ENCODE measurements at places on chromosomes 5 and 9.

DNA sequence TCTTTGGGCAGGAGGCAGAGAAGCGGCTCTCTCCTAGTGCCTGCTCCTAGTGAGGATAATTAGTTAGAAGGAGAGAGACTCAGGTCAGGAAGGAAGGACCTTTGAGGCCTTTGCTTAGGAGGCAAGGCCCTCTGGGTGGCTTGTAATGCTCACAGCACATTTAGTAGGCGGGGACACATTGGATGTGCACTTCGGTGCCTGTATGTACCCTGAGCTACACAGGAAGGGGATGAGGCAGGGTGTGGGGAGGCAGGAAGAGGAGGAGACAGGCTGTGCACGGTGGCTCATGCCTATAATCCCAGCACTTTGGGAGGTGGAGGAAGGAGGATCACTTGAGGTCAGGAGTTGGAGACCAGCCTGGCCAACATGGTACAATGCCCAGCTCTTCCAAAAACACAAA is 7.2 kb upstream of the LCN2 start:
- DNase-seq = no peak

GRCh38 chr9:114452219-114453165 is 52.8 kb downstream of the WHRN start:
- DNase-seq = peak; percentile 49

GRCh38 chr5:116621599-116621998 is 47.0 kb upstream of the SEMA6A start:
- no peak for DNase-seq

GRCh38 chr5:137078171-137078665 is 420.9 kb downstream of the SPOCK1 start:
- no peak for DNase-seq

DNA sequence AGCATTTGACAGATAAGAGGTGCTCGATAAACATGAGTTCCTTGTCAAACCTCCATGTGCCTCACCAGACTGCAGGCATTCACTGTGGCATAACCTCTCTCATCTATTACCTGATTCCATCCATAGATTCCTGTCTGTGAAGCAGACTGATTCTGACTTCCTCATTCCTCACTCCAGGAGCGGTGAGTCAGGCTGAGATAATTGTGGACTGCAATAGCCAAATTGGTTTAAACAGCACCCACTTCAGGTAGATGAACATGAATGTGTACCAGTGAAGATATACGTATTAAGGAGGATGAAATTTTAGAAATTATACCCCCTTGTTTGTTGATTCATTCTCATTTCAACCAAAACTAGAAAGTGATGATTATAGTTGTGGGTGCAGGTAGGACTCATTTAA is 391.2 kb downstream of the HINT1 start:
- DNase-seq = no peak

DNA sequence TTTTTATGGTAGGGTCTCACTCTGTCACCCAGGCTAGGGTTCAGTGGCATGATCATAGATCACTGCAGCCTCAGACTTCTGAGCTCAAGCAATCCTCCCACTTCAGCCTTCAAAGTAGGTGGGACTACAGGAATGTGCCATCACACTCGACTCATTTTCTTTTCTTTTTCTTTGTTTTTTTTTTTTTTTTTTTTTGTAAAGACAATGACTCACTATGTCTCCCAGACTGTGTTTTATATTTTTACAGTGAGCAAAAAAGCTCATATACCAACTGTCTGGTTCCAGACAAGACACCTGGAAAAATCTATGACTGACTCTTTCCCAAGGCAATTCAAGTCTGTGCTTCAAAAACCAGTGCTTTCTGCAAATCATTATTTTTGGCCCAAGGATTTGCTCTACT is 10.8 kb upstream of the FOXD1 start:
- DNase-seq = no peak

DNA sequence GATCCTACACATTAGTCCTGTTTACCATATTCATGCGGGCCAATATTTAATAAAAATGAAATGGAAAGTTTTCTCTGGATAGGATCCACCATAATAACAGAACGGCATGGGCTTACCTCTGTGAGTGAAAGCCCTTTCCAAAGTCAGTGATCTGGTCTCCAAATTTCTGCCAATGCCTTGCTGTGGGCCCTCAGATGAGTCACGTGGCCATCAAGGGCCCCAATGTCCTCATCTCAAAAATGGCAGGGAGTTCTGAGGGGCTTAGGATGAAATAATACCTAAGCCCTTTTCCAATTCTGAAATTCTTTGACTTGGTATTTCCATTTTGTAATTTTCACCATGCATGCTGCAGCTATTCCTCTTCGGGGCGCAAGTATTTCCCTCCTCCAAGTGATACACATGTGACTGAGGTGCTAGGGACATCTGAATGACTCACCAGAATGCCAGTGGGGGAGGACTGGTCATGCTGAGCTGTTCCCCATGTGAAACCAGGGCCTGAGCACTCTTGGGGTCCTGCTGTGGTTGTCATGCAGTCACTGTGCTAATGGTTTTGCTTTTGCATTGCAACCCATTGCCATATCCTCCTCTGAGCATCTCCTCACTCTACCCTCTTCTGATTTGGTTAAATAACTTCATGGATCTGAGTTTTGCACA is 35.0 kb downstream of the ITK start:
- no peak for DNase-seq

DNA sequence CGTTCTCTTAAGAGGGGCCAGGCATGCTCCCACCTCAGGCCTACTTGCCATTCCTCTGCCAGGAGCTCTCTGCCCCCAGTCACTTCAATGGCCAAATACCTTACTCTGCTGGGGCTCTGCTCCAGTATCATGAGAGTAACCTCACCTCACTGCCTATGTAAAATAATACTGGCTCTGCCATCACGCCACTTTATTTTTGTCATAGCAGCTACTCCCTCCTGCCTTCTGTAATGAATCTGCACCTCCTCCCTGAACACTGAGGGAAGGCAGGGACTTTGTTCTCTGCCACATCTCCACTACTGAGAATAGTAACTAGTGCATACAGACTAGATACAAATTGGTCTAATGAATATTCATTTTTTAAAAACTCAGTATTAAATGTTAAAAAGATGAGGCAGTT is 33.8 kb downstream of the MACROH2A1 start:
- DNase-seq = no peak

DNA sequence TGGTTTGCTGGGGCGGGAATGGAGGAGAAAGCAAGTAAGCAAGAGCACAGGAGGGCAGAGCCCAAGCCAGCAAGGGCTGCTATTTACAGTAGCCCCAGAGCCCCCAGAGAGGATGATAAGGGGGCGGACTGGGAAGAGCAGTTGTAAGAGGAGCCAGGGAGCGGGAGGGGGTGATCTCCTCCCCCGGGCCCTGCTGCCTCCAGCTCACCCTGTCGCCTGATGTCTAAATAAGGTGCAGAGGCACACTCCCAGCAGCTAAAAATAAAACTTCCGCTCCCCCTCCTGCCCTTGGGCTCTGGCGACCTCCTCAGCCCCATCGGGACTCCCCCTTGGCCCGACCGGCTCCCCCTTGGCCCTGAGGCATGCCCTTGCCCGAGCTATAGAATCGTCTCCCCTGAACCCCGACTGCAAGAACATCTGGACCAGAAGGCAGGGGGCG is 14.4 kb upstream of the CCDC69 start:
- no peak for DNase-seq

Measured in CD4-positive, CD25-positive, alpha-beta regulatory T cell (primary cell).